ENCODE measurements at places on chromosomes 1 and 21. TPM values are rescaled to one million over a fixed set of nuclear protein-coding genes. Genes with fewer than 3 reads are reported as not detected.

DNA sequence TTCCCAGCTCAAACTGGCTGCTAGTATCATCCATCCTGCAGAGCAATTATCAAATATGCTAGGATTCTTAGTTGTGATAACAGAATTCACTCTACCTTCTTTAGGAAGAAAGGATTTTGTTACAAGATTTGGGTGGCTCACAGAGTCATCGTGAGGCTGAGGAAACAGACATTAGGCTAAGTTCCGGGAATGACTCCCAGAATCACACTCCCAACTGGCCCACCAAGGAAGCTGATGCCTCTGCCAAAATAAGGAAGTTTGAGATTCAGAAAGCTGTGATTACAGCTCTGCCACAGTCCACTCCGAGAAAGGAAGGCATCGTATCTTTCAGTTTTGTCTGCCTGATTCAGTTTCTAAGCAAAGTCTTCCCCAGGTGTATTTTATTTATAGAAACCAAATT is 50.6 kb upstream of the LYPLAL1 start:
- no peak for DNase-seq

DNA sequence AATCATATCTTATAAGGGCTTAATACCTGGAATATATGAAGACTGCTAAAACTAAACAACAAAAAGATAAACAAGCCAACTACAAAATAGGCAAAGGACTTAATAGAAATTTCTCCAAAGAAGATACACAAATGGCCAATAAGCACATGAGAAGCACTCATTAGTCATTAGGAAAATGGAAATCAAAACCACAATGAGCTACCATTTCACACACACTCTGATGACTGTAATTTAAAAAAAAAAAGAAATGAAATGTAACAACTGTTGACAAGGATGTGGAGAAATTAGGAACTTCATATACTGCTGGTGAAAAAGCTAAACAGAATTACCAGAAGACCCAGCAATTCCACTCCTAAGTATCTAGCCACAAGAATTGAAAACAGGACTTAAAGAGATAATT is 374.2 kb upstream of the ZP4 start:
- no peak for DNase-seq

- DNase-seq = no peak
These were observed 39.0 kb downstream of the DPT start for GRCh38 chr1:168689726-168690602.

DNA sequence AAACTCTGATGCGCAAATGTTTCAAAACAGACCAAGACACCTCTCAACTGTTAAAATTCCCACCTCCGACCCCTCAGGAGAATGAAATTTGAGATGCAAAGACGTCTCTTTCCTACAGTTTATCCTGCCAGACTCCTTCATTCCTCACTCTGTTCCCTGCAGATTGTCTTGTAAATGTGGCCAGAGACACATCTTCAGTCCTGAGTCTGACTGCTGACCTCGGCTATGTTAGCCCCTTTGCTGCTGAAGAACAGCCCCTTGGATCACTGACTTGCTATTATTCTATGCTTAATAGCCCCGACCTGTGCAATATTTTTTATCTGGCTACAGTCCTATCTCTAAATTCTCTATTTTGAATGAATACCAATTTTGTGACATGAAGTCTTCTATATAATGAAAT is 16.6 kb upstream of the ESRRG start:
- no peak for DNase-seq

Gene TAS1R1
- total RNA-seq = not detected

Data from vagina (tissue), 2 donors.